ENCODE measurements at places on chromosomes 12 and 14. TPM values are rescaled to one million over a fixed set of nuclear protein-coding genes. Genes with fewer than 3 reads are reported as not detected.

Gene POTEG
- not detected for total RNA-seq

DNA sequence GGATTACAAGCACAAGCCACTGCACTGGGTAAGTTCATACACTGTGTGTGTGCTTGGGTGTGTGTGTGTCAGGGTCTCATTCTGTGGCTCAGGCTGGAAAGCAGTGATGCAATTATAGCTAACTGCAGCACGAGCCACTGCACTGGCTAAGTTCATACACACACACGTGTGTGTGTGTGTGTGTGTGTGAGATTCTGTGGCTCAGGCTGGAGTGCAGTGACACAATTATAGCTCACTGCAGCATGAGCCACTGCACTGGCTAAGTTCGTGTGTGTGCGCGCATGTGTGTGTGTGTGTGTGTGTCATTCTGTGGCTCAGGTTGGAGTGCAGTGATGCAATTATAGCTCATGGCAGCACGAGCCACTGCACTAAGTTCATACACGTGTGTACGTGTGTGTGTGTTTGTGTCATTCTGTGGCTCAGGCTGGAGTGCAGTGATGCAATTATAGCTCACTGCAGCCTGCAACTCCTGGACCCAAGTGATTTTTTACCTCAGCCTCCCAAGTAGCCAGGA lies 85.4 kb downstream of the HECTD1 start:
- H3K4me1 ChIP-seq: peaks cover 18% of the 10 kb centered on the region
- no peaks in the 10 kb centered on the region for H3K27me3 ChIP-seq
- H3K4me3 ChIP-seq: no peak overlapping the region
- DNase-seq: no peak
- H3K36me3 ChIP-seq: peaks cover 54% of the 10 kb centered on the region

DNA sequence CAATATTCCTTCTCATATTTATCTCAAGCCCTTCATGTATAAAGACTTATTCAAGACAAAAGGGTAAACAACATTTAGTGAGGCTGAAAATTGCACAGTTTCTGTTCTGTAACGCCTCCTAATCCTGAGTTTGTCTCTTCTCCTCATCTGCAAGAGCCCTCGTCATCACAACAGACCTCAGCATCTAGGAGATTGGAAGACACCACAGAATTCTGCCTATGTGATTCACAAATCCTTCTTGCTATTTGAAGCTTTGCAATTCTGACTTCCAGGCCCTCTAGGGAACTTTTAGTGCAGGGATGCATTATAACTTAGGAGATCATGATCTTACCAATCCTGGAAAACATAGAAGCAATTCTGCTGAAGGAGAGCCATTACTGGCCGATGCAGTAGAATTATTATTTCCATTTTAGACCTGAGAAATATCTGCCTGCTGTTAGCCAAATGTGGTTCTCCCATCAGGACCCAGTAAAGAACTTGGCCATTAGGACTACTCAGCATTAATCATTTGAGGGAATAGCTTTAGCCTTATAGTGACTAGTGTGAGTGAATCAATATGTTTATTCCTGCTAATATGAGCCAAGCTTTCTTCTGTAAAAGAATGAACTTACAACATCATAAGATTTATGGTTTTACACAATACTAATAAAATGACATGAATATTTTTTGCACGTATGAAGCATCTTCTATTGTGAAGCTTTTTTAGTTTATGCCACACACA lies 119.5 kb downstream of the ANO4 start:
- DNase-seq: no peak
- H3K27me3 ChIP-seq: no peaks in the 10 kb centered on the region
- no peaks in the 10 kb centered on the region for H3K36me3 ChIP-seq
- no peak overlapping the region for H3K4me3 ChIP-seq

DNA sequence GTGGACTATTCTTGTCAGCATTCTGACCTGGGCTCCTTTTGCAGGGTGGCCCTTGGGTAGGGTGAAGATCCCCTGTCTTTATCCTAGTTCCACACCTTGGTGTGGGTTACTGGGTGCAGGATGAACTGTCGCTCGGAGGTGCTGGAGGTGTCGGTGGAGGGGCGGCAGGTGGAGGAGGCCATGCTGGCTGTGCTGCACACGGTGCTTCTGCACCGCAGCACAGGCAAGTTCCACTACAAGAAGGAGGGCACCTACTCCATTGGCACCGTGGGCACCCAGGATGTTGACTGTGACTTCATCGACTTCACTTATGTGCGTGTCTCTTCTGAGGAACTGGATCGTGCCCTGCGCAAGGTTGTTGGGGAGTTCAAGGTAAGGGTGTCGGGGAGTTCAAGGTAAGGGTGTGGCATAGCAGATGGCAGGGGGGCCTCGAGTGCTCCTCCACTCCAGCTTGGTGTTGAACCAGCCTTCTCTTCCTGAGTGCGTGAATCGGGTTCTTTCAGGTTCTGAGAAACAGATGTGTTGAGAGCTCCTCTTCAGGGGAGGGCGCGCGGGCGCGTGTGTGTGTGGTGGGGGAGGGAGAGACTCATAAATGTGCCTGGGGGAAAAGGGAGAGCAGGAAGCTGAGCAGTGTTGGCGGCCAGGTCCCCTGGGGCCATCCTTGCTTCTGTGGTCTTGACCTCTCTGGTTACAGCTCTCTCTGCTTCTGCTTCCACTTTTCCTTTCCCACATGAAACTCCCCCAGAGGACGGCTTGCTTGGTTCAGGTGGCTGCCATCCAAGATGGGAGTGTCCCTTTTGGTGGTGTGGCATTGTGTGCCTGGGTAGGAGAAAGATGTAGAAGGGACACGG lies 4.0 kb downstream of the ATG101 start:
- no peaks in the 10 kb centered on the region for H3K27me3 ChIP-seq
- H3K36me3 ChIP-seq: peaks cover 57% of the 10 kb centered on the region
- no peak for DNase-seq
- peaks cover 46% of the 10 kb centered on the region for H3K4me1 ChIP-seq
